HAP-1 (cell line): ENCODE measurements at places on chromosomes 3 and 15.

GRCh38 chr3:59904296-59904695, 854.5 kb upstream of the CFAP20DC start:
- no peak for DNase-seq

DNA sequence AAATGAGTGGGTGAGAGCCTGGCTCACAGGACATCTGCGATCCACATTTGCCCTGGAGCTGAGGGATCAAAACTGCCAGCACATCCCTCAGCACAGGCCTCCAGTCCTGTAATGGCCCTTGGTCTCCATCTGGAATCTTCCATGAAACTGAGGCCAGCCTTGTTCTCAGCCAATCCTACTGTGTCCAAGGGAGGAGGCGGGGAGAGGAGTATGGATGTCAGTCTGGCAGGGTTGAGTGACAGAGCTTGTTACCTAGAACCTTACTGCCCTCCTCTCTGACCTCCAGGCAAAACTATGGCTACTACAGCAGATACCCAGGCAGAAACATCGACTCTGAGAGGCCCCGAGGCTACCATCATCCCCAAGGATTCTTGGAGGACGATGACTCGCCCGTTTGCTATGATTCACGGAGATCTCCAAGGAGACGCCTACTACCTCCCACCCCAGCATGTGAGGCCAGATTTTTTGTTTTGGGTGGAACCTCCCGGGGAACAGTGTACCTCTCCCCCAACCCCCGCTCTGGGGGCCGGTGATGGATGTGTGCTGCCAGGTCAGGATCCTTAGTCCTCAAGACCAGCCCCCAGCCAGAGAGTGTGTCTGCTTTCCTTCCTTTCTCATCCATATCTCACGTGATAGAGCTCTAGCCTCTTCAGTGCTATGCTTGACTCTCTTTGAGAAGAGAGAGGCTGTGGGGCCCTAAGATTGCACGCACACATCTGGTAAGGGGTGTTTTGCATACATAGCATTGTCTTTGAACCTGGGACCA, 41.3 kb downstream of the CHDH start:
- DNase-seq, result no peak

GRCh38 chr3:8914491-8914890, 48.8 kb downstream of the RAD18 start:
- no peak for DNase-seq

GRCh38 chr3:107242579-107242978, 134.7 kb upstream of the CCDC54 start:
- DNase-seq, result no peak

DNA sequence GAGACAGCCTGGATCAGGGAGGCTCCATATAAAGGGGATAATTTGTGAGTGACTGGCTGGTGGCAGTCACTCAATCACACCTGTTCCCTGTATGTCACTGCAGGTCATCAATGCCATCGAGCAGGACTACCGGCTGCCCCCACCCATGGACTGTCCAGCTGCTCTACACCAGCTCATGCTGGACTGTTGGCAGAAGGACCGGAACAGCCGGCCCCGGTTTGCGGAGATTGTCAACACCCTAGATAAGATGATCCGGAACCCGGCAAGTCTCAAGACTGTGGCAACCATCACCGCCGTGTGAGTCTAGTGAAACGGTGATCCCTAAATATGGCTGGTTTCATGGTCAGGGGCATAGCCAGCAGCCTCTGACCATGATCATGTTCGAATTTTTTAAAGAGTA, 453.2 kb downstream of the EPHB1 start:
- no peak for DNase-seq

- no peak for DNase-seq
These were observed 40.1 kb downstream of the TRIM71 start for GRCh38 chr3:32857921-32858320.
